ENCODE measurements at places on chromosomes 5 and 9.

DNA sequence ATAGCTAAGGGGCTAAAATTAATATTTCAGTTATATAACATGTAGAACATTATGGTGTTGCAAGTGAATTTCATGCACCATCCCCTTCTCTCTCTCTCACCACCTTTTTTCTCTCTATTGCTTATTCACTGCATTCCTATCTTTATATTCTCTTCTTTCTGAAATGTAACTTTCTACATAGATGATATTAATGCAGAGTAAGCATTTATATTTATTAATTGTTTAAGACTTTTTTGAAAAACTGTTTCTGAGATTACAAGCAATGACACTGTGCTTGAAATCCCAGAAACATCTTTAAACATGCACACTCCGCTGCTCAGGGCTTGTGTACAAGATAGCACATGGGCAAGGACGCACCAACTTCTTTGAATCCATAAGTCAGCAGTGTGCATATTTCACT lies 567.7 kb upstream of the SGCD start:
- no peak for DNase-seq

- DNase-seq = no peak
Observed at GRCh38 chr5:109901628-109901981, 211.9 kb downstream of the MAN2A1 start.

GRCh38 chr5:158313027-158313732 lies 454.2 kb upstream of the CLINT1 start:
- no peak for DNase-seq

- no peak for DNase-seq
Observed at GRCh38 chr5:148820461-148821395, 5.7 kb upstream of the ADRB2 start.

GRCh38 chr5:177300236-177300880 lies 3.2 kb downstream of the RAB24 start:
- no peak for DNase-seq

- no peak for DNase-seq
Observed at GRCh38 chr5:81577091-81577490, 173.8 kb downstream of the SSBP2 start.

- DNase-seq = no peak
Observed at GRCh38 chr9:84103651-84104377, 123.2 kb downstream of the RMI1 start.

DNA sequence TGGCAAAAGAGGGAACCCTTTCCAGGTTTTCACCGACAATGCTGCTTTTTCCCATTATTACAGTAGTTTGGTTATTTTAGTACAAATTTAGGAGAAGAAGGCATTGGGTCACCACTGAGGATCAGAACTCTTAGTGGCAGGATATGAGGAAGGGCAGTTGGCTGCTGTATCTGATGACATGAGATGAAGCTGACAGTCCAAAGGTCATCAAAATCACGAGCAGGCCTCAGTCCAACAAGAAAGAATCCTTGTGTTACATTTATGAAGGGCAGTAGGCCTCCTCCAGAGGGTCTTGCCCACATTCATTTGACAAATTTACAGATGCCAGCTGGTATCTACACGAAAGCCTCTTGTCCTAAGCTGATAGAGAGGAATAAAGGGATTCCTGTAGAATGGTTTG lies 49.5 kb upstream of the COL15A1 start:
- DNase-seq = no peak

DNA sequence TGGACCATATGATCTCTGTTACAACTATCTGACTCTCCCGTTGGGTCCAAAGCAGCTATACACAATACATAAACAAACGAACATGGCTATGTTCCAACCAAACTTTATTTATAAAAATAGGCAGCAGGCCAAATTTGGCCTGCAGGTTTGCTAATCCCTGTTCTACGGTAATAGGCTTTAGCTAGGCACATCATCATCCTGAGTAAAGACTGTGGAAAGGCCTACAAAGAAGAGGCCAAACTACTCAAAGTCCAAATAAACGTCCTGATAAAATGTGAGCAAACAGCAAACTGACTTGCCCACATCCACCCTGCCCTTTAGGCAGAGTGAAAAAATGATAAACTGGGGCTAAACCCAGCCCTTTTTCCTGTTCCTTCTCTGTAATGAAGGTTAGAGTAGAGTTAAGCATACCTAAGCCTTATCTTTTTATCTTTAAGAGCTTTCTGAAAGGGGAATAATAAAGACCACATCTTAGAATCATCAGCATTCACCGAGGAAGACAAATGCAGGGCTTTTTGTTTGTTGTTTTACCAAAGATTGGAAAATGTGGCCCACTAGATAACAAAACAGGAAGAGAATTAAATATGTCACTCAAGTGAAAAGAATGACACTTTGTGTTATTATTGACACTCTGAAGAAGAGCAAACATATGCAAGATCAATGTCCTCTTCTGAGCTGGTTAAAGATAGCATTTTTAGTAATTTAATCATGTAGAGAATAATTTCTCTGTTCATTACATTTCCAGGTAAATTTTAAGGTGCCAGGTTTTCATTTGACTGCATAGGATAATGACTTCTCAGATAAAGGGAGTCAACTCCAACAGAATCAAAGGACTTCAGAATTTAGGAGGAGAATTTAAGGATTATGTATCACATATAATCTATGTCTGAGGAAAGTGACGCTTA lies 160.0 kb upstream of the GNA14 start:
- no peak for DNase-seq

DNA sequence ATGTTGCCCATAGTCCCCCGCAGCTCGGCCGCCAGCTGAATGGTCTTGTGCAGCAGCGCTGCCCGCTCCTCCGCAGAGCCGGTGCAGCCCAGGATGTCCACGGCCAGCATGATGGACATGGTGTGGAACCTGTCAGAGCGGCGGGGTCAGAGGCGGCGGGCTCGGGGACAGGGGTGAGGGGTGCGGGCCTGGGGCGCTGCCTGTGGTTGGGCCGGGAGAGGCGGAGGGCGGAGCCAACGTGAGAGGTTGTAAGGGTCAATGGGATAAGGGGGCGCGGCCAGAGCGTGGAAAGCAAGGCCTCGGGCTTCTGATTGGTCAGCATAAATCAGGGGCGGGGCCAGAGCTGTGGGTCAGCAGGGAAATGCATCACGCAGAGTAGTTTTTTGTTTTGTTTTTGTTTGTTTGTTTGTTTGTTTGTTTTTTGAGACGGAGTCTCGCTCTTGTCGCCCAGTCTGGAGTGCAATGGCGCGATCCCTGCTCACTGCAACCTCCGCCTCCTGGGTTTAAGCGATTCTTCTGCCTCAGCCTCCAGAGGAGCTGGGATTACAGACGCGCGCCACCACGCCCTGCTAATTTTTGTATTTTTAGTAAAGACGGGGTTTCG lies 6.8 kb upstream of the TOR2A start:
- no peak for DNase-seq

DNA sequence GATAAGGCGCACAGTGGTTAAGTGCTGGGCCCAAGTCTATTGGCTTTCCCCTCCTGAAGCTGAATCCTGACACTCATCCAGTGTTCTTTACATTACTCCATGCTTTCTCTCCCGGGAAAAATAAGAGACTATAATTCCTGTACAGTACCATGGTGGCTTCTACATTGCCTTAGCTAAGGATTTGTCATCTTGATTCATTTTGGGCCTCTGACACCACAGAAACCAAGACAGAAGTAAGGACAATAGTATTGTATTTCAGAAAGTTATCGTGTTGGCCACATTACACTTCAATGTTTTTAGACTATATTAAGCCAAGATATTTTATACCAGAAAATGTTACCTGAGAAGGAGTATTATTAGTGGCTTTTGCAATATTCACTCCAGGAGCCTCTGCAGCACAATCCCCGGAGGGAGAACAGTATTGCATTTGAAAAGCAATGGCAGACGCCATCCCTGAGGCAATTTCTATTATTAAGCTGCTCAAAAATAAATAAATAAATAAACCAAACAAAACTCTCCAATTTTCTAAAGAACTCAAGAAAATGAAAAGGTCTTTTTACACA lies 267.9 kb downstream of the ENC1 start:
- DNase-seq = no peak

GRCh38 chr9:84111726-84112125 lies 131.1 kb downstream of the RMI1 start:
- DNase-seq = no peak

GRCh38 chr5:42360056-42360455 lies 63.2 kb upstream of the GHR start:
- no peak for DNase-seq

GRCh38 chr5:66138637-66139317 lies 5.3 kb upstream of the SREK1 start:
- DNase-seq = no peak

- DNase-seq = no peak
Observed at GRCh38 chr5:6900247-6901227, 187.3 kb downstream of the TENT4A start.

DNA sequence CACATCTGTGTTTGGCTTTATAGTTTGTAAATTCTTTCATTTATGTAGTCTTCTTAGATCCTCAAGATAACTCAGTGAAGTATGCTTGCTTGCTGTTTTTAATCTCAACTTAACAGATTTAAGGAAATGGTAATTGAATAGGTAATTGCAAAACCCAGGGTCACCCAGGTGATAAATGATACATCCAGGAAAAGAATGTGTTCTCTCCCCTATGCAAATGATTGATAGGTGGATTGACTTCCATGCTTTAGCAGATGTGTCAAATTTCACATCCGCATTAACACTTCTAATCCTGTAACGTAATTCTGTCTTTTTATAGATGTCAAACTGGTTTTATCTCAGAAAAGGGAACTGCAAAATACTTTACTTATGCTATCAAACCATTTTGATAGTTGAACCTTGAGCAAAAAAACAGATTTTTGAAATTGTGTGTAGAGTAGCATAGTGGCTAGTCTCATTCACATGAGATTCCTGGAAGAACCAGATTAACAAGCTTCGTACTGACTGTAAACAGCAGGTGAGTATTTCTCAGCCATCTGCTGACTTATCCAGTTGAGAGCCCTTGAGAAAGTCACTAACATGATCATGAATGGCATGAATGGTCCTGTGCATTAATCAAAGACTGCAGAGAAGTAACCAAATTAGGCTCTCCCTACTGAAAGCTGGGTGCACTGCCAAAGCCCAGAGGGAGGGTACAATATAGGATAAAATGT lies 86.7 kb upstream of the PAM start:
- no peak for DNase-seq
